ENCODE measurements at places on chromosomes 1 and 21.

- no peak for DNase-seq
Measured at GRCh38 chr1:29162025-29162424, 19.7 kb downstream of the SRSF4 start.

DNA sequence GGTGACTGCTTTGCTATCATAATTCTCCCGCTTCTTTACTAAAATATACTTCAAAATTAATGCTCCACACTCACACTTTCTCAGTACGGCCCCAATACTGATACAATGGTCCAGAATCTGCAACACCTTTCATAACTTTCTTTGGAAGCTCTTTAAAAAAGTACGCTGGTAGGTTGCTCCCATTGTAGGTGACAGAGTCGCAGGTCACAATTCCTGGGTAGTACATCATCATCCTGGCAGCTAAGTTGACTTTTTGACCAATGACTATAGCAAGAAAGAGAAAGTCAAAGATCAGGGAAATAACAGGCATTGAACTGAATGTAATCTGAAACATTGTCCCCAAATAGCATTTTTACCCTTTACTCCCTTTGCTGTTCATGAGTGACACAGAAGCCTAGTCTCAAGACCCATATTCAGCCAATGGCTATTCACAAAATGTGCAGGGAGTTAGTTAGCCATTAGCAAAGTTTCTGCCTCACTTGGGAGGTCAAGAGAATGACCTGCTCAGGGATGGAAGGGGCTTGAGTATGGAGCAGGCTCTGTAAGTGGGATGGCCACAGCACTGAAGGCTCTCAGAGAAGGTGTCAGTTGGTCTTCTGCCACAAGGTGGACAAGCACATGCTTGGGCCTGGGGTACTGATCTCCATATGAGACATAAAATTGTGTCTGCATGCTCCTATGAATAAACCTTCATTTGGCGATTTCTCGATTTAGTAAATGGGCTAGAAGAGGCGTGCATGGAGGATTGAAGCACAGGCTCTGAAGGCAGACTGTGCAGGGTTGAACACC lies 35.4 kb downstream of the ADCY10 start:
- no peak for DNase-seq

DNA sequence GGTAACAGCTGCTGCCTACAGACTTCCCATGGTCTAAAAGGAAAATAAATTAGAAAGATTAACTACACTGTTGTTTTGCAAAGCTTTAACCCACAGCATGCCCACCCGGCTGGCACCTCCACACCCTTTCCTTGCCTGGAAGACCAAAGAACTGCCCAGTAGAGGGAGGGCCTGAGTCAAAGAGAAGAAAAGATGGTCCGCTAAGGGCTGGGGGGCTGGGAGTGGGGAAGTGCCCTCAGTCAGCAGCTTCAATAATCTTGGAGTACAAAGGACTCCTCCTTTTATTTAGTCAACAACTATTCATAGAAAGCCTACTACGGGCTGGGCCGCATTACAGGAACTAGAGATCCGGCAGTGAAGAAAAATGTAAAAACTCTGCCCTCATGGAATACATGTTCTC lies 40.6 kb downstream of the ERI3 start:
- no peak for DNase-seq

DNA sequence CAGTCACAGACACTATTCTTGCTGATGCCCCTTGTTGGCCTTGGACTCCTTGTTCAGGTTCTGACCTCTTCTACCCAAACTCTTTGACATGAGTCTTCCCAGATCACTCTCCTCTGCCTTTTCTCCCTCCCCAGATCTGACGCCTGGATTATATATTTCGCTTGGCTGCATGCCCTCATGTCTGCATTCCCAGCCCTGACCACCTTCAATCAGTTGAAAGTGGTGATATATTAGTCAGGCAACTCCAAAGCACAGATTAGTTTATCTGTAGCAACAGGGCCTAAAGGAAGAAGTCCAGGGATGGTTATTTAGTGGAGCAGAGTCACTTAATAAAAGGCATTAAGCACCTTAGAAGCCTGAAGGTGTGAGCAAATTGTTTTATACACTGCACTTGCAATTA lies 110.0 kb upstream of the GUCA2B start:
- no peak for DNase-seq

DNA sequence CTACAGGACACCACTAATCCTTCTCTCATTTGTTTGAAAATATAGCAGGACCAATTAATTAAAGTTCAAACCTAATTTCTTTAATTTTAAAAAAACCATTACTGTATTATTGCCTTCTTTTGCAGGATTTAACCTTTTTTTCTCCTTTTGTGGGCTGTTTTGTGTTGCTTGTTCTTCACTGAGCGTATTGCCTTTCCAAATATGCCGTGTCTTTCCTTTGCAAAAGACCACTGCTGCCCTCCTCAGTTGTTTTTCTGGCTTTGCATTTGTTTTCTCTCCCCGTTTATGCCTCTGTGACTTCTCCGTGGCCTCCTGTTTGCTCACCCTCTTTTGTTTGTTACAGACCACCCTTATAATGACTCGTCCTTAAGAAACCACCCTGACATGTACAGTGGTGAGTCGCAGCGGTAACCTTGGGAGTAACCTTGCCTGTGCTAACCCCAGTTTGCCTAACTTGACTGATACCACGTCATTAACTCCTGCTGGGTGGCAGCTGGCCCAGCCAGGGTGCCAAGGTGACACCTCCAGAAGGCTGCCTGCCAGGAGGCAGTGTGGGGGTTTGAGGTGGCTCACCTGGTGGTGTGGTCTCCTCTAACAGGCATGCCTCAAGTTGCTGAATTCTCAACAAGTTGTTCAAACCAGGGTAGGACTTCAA lies 81.1 kb upstream of the CNTN2 start:
- no peak for DNase-seq

GRCh38 chr1:165823552-165824268 lies 3.7 kb upstream of the UCK2 start:
- DNase-seq: no peak

GRCh38 chr1:235910357-235911299 lies 43.9 kb upstream of the LYST start:
- DNase-seq: no peak

- no peak for DNase-seq
Measured at GRCh38 chr1:162500805-162501204, 3.2 kb downstream of the UHMK1 start.

DNA sequence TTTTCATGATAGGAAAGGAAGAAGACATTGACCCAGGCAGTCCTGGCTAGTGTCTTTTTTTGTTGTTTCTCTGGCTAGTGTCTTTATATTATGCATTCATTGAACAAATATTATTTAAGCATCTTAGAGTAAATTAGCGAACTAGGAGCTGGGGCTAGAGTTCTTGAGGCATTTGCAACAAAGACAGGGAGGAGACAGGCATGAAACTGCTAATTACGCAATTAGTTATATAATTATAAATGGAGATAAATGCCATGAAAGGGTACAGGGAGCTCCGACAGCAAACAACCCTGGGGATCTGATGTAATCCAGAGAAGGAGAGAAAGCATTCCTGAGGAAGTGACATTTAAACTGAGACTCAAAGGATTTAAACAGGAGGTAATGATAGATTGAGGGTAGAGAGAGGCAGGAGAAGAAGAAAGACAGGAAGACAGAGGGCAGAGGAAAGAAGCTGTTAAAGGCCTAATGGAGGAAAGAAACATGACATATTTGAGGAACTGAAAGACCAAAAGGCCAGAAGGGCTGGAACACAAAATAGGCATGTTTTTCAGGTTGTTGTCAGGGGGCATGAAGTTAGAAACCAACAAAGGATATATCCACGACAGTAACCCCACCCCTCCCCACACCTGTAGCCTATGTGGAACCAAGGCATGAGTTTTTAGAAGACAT lies 99.5 kb upstream of the GJB5 start:
- DNase-seq: no peak

GRCh38 chr21:36188081-36188681 lies 31.6 kb downstream of the DOP1B start:
- DNase-seq: no peak

- DNase-seq: no peak
Measured at GRCh38 chr1:115283249-115283648, 54.8 kb downstream of the NGF start.

- no peak for DNase-seq
Measured at GRCh38 chr21:41536076-41536826, 28.3 kb upstream of the TMPRSS2 start.

DNA sequence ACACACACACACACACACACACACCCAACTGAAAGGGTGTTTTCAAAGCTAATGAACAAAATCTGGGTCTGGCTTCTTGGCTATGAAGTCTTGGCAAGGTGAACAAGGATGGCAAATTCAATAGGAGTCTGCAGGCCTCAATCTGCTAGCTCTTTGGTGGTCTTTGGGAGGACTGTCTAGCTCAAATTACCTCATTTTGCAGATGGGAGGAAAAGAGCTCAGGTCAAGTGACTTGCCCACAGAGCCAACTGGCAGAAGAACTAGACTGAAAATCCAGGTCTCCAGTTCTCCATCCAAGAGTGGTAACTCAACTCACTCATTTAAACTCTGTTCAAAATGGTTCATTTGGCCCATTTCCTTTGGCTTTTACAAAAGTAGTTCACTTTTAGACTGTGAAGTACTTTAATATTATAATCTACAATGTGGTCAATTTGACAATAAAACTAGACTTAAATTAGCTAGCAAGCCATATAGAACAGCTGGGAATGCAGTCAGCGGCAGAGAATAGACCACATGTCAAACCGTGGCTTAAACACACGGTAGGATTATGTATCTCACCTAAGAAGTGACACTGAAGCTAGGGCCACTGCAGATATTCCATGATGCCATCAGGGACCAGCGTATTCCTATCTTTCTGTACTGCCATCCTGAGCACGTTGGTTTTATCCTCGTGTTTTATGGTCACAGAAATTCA lies 112.9 kb downstream of the APP start:
- DNase-seq: peak; percentile 49

- DNase-seq: no peak
Measured at GRCh38 chr1:168629466-168629865, 53.1 kb downstream of the XCL1 start.

GRCh38 chr1:221827307-221827642 lies 85.4 kb upstream of the DUSP10 start:
- no peak for DNase-seq

GRCh38 chr1:246875041-246876026 lies 56.4 kb downstream of the AHCTF1 start:
- DNase-seq: no peak

GRCh38 chr1:87325982-87326738 lies 2.5 kb upstream of the LMO4 start:
- peak; percentile 76 for DNase-seq

DNA sequence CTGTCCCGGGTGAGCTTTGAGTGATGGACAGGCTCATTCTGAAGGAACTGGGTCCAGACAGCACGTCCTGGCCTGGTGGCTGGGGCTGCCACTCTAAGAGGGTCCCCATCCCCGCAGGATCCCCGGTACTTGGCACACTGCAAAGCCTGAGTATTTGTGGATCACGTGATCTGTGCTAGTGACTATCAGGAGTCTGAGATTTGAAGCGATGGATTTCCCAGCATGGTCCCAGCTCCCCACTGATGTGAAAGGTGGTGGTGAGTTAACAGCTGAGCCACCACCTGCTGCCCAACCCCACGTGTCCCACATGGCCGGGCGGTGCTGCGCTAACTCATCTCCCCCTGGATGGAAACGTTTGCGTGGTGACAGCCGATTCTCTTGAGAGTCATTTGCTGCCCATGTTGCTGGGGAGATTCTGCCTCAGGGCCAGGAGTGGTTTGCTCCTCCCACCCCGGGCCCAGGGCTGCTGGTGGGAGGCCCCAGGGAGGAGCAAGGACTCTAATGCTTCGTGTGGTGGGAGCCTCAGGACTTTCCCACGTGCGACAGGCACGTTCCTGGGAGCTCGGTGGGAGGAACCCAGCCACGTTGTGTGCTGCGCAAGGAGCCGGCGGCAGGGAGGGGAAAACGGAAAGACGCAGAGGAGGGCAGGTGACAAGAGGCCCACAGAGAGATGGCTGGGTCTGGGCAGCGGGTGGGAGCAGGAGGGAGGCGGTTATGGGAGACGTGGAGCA lies 15.1 kb downstream of the FAAP20 start:
- DNase-seq: peak; percentile 6

GRCh38 chr21:41752231-41752681 lies 14.6 kb downstream of the RIPK4 start:
- DNase-seq: no peak

GRCh38 chr1:84506729-84507453 lies 510 bp upstream of the GNG5 start:
- DNase-seq: no peak

- DNase-seq: no peak
Measured at GRCh38 chr1:14167884-14168283, 430.6 kb upstream of the KAZN start.

- DNase-seq: no peak
Measured at GRCh38 chr1:203926025-203926540, 64.7 kb downstream of the SNRPE start.

- no peak for DNase-seq
Measured at GRCh38 chr1:17553975-17554700, 14.6 kb downstream of the ARHGEF10L start.

- no peak for DNase-seq
Measured at GRCh38 chr21:33168886-33169285, 60.9 kb upstream of the IFNAR2 start.

GRCh38 chr1:54354899-54355298 lies 51.3 kb downstream of the SSBP3 start:
- DNase-seq: no peak

GRCh38 chr1:232558954-232559353 lies 71.0 kb downstream of the SIPA1L2 start:
- DNase-seq: no peak

GRCh38 chr1:56986397-56986796 lies 20.6 kb upstream of the C8B start:
- DNase-seq: no peak

GRCh38 chr1:92301021-92301420 lies 2.2 kb downstream of the RPAP2 start:
- no peak for DNase-seq

GRCh38 chr21:43639470-43640353 lies 19.6 kb downstream of the HSF2BP start:
- no peak for DNase-seq

DNA sequence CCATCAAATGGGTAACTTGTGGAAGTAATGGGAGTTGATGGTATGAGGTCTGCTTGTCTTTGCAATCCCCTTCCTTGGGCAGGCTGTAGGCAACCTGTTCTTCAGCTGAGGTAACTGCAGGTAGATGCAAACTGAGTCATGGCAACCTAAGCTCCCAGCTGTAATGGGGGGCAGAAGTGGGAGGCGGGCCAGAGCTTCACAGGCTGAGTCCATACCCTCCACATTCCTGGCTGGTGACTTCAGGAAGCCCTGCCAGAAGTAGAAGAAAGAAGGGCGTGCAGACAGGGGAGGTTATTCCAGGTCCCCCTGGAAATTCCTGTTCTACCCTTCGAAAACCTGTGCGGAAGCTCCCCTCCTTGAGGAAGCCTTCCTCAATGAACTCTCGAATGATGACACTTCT lies 44.9 kb downstream of the ARHGEF11 start:
- no peak for DNase-seq

- DNase-seq: no peak
Measured at GRCh38 chr1:214440219-214440965, 111.0 kb downstream of the PTPN14 start.

DNA sequence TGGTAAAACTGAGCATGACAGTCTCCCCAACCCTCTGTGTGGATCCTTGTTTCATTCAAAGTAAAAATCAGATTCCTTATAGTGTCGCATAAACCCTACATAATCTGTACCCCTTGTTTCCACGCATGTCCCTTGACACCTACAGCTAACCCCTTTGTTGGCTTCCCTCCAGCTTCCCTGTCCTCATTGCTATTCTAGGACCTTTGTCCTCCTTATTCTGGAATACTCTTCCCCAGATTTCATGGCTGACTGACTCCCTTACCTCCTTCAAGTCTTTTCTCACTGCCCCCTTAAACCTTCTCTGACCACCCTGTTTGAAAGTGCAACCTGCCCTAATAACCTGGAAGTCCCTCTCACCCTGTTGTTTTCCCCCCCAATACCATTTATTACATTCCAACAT lies 4.0 kb downstream of the RNF11 start:
- DNase-seq: no peak

All from hippocampal formation (tissue), 2 donors.